ENCODE measurements at places on chromosomes 11 and 22.

DNA sequence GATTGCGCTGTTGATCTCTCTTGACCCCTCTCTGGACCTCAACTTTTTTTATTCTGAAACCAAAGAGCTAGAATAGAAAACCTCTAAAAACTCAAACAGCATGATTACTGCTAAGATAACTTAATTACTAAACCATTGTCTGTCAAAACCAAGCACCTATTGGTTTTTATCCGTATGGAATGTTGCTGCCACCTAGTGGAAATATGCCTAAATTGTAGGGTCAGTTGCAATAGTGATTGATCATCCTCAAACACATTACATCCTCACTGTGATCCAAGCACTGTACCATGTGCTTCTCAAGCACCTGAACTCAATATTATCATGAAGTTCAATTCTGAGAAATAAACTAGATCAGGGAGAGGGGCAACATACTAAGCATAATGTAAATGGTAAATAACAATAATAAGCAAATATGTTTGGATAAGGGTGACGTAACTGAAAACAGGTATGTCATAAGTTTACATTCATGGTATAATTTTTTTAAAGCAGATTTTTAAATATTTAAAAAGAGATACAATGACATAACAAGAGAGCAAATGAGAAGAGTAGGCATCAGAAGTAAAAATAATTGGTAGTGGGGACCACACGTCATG is 3.8 kb upstream of the OR5A2 start:
- H3K27me3 ChIP-seq, result no peaks in the 10 kb centered on the region
- no peak overlapping the region for H3K4me3 ChIP-seq
- DNase-seq, result peak; percentile 82
- H3K27ac ChIP-seq, result no peak overlapping the region

DNA sequence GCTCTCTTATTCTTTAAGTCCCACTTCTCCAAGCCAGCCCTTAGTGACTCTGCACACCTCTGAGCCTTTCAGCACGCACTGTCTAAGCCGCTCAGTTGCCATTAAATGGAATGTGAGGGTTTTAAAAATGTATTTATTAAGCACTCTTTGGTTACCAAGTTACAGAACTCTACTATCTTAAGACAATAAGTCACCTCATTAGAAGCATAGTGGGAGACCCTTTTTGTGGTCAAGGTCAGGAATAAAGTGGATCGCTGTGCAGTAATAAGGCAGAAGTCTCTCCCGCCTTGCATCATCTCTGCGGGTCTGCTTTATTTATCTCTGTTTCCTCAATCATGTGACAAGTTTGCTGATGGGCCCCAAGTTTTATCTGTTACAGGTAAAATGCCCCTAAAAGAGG is 11.9 kb downstream of the SLC25A18 start:
- H3K4me1 ChIP-seq, result peaks cover 6% of the 10 kb centered on the region
- H3K27me3 ChIP-seq, result no peaks in the 10 kb centered on the region
- no peak overlapping the region for H3K27ac ChIP-seq

GRCh38 chr11:58801974-58802545 is 42.4 kb downstream of the GLYATL2 start:
- no peaks in the 10 kb centered on the region for H3K36me3 ChIP-seq
- H3K4me1 ChIP-seq, result peaks cover 16% of the 10 kb centered on the region
- no peak overlapping the region for H3K4me3 ChIP-seq
- H3K27ac ChIP-seq, result no peak overlapping the region
- no peaks in the 10 kb centered on the region for H3K27me3 ChIP-seq

- H3K4me3 ChIP-seq, result no peak overlapping the region
- no peak for DNase-seq
- no peak overlapping the region for H3K27ac ChIP-seq
- no peaks in the 10 kb centered on the region for H3K36me3 ChIP-seq
These were observed 310.2 kb downstream of the DLG2 start for GRCh38 chr11:85316967-85317366.

GRCh38 chr22:41535244-41535643 is 9.0 kb downstream of the POLR3H start:
- peak; percentile 75 for DNase-seq
- H3K27ac ChIP-seq, result no peak overlapping the region
- no peaks in the 10 kb centered on the region for H3K27me3 ChIP-seq
- H3K36me3 ChIP-seq, result peaks cover 10% of the 10 kb centered on the region

DNA sequence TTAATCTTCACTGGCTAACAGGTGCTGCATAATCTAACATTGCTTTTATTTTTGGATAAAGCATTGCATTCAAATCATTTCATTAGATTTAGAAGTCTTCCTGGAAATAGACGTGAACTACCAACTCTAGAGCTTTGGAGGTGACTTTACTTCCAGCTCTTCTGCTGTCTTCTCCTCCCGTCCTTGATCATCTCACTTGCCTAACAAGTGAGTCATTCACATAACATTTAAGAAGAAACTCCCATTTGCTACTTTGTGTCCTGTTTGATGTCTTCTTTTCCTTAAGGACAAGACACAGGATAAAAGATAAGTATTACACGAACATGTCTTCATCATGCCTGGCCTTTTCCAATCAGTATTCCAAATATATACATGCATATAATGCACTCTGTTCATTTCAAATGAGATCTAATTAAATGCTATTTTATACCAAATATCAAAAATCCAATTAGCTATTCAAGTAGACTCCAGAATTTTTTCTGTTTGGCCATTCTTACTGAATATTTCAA is 88.3 kb downstream of the BDNF start:
- H3K4me3 ChIP-seq, result no peak overlapping the region
- H3K36me3 ChIP-seq, result peaks cover 15% of the 10 kb centered on the region
- no peak for DNase-seq
- peaks cover 22% of the 10 kb centered on the region for H3K27me3 ChIP-seq
- H3K27ac ChIP-seq, result no peak overlapping the region

Data from GM23338 (cell line).